ENCODE measurements at places on chromosomes 11 and 22.

GRCh38 chr22:20204806-20205205 lies 54.0 kb upstream of the CCDC188 start:
- no peak for DNase-seq

DNA sequence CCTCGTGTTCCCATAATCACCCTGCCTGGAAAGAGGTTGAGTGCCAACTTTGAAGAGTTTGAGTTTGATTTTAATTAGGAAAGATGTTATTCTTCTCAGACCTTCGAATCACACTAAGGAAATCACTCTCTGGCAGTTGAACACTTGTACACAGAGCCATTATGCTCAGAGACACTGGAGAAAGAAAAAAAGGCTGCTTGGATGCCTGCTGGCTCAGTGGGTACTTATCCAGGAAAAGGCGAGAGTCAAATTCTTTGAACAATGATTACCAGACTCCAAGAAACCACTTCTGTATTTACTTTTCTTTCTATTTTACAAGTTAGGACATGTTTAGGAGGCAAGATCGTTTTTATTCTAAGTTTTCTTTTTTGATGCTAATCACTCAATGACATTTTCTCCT lies 438.5 kb upstream of the FAT3 start:
- no peak for DNase-seq

DNA sequence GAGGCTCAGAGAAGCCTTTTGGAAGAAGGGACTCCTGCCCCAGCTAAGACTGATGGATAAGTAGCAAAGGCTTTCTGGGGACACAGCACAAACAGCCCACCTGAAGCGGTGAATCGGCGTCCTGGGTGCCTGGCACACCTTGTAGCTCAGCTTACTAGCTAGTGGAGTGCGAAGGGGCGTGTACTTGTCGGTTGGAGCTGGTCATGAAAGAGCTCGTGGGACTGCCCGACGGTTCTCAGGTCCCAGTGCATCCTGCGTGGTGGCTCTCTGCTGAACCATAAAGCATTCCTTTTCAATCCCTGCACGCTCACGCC lies 690 bp upstream of the UVRAG start:
- DNase-seq, result no peak

DNA sequence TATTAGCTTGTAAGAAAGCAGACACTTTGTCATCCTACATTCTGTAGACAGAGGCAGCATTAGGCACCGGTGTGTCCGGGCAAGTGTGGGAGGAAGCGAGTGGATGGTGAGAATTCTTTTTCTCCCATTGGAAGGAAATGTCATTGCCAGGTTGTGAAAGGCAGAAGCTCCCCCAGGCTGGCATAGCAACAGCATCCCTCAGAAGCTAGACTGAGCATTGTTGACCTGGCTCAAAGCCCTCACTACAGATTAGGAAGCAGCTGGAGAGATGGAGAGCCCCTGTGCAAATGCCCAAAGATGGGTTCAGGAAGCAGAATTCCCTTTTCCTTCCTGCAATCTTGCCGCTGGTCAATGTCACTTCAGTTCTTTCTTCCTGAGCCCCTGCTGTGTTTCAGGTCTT lies 1299.3 kb downstream of the TBC1D22A start:
- no peak for DNase-seq

All from NCI-H2171 (cell line).